NCI-H1417 (cell line): ENCODE measurements at places on chromosomes 11 and 22.
A peak's percentile ranks its signal among the peaks of the same experiment; 100 is the strongest.

GRCh38 chr22:29635734-29636357 lies 32.4 kb downstream of the NF2 start:
- DNase-seq, result peak; percentile 14

- DNase-seq, result no peak
Measured at GRCh38 chr11:61497876-61498275, 10.7 kb upstream of the LRRC10B start.

DNA sequence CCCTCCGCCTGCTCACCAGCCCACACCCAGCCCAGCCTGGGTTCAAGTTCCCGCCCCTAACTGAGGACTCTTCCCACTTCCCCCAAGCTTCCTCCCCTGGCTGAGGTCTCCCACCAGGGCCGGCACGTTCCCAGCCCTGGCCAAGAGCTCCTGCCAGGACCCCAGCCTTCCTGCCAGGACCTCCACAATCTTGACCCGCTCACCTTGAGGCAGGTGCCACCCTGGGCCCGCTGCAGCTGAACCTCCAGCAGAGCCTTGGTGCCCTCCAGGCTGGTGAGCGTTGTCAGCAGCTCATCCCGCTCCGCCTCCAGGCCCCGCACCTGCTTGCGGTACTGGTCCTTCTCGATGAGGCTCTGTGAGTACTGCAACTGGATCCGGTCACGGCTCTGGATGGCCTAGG lies 13.2 kb downstream of the CARD10 start:
- DNase-seq, result peak; percentile 10

DNA sequence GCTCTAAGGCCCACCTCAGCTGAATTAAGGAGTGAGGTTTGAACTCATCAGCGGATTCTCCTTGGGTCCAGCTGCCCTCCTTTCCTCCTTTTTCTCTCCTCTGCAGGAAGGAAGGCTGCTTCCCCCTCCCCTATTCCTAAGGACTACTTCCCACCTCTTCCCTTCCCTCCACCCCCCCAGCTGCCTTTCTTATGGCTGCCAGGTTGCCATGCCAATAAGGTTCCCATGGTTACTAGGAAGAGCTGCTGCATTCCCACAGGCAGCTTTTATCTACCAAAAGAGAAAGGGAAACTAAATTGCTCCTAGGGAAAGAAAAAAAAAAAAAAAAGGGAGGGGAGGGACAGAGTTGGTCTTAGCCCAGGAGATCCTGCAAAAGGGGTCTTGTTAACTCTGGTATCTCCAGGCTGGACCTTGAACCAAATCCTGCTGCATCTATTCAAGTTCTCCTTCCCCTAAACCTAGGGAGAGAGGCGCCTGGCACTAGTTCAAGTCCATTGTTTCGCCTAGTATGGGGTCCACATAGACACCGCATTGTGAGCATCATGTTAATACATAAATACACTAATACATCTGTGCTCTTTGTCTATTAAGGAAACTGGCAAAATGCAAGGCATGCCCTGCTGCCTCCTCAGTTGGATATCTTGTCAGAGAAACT lies 21.2 kb upstream of the FEZ1 start:
- DNase-seq, result no peak

GRCh38 chr22:20024225-20024624 lies 3.3 kb downstream of the TANGO2 start:
- DNase-seq, result no peak

- no peak for DNase-seq
Measured at GRCh38 chr22:45804986-45805325, 133.3 kb downstream of the ATXN10 start.

GRCh38 chr11:33889821-33890378 lies 2.0 kb downstream of the LMO2 start:
- DNase-seq, result no peak

- DNase-seq, result no peak
Measured at GRCh38 chr11:70839851-70840250, 412.5 kb downstream of the SHANK2 start.

DNA sequence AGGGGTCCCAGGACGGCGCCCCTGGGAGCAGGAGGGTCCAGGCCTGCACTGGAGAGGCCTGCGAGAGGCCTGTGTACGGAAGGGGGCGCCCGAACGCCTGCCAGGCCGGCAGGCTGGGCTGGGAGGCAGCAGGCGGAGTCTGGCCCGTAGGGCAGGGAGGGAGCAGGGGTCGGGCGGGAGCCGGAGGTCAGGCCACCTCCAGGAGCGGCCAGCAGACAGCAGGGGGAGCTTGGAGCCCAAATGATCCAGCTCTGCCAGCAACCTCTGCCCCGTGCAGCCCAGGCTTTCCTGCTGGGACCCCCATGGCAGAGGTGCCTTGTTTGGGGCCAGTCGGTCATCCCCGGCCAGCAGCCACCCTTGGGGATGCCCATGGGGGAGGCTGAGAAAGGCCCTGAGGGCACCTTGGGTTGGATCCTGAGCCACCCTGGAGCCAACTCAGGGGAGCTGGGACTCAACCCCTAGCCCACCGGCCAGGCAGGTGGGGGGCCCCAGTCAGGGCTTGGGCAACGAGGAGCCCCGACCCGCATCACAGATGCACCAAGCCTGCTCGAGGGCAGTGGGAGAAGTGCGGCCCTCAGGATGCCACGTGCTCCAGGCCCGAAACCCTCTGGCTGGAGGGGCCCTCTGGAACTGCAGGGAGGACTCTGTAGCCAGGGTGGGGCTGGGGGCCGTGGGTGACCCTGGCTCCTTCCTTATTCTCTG lies 9.6 kb upstream of the SYT8 start:
- DNase-seq, result no peak

DNA sequence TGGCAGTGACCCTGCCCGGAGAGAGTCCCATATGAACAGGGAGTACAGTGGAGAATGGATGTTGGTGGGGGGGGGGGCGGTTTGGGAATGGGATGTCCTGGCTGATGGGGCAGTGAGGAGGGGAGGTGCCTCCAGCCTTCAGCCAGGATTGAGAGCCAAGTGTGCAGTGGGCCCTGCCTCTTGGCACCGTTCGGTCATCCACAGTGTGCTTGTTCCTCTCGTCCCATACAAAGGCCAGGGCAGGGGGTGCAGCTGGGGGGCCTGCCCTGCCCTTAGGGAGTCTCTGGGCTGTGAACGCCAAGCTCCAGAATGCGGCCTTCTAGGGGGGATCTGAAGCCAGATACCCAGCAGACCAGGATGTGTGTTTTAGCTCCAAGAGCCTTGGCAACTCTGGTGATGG lies 34.0 kb downstream of the KCNC1 start:
- DNase-seq, result no peak

DNA sequence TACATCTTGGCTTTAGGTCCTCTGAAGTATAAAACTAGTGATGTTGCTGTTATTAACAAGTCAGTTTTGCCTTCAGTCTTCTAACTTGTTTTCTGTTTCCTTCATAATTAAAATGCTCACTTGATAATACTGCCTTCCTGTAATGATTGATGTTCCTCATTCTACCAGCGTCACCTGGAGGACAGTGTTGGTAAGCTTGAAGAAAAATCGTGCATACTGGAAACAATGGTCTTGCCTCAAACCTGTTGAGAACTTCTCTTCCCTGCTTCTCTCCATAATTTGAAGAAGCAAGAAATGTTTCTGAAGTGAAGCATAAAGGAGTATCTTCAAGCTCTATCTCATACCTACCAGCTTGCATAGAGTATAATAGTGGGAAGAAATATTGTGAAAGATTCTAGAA lies 3.0 kb downstream of the YWHAH start:
- peak; percentile 15 for DNase-seq

DNA sequence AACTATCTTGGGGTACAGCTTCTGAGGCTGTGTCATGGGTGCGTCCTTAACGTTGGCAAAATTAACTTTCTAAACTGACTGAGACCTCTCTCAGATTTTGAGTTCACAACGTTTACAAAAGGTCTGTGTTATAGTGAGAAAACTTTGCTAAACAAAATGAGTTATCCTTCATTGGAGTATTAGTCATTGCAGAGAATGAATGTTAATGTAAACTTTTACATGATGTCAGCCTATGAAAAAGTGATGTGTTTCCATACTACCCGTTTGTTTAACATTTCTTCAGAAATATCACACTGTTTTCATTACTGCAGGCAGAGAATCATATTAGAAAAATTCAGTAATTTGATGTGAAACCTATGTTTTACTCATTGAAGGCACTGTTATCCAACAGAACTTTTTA lies 32.1 kb downstream of the HSD17B12 start:
- DNase-seq, result no peak

DNA sequence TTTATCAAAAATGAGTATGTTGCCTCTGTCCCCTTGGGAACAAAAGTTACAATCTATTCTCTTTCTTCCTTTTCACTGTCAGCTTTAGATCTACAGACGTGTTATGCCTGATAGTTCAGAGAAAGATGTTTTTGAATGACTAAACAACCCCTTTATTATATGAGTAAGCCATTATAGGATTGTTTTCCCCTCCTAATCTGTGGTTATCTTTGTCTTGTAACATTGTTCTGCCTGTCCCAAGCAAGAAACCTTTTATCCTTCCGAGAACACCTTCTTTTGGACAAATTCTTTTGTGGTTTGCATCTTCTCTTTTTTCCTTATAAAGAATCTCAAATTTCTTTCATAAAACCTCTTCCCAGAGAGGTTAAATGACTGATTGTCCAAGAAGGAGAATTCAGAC lies 208.4 kb downstream of the DDX10 start:
- DNase-seq, result no peak

DNA sequence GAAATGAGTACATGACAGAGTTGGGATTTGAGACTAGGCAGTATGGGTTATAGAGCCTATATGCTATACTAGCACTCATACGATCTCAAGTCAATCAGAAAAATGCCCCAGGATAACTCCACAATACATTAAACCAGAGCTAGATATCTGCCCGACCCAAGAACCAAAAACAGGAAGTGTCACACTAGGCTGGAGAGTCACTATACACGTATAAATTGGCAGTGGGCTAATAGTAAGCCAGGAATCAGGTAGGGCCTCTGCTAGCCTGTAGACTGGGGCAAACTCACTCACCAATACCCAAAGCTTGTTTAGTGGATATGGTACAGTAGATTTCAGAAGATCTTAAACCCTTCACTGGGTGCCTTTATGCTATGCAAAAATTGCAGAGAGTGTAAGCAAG lies 16.2 kb upstream of the EIF4G2 start:
- no peak for DNase-seq

DNA sequence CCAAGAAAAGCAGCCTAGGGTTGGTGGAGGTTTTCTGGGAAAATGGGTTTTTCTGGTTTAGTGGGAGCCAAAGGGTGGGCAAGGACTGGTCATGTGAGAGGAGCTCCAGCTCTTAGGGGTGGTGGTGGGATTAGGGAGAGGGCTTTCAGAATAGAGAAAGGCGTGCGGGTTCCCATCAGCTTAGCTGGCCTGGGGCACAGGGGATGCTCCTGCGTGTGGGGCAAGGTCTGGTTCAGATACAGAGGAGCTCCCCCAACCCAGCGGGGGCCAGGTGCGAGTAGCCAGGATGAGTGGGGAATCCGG lies 644 bp downstream of the TMEM134 start:
- DNase-seq, result no peak

- no peak for DNase-seq
Measured at GRCh38 chr11:15091625-15092024, 18.2 kb downstream of the CALCB start.

DNA sequence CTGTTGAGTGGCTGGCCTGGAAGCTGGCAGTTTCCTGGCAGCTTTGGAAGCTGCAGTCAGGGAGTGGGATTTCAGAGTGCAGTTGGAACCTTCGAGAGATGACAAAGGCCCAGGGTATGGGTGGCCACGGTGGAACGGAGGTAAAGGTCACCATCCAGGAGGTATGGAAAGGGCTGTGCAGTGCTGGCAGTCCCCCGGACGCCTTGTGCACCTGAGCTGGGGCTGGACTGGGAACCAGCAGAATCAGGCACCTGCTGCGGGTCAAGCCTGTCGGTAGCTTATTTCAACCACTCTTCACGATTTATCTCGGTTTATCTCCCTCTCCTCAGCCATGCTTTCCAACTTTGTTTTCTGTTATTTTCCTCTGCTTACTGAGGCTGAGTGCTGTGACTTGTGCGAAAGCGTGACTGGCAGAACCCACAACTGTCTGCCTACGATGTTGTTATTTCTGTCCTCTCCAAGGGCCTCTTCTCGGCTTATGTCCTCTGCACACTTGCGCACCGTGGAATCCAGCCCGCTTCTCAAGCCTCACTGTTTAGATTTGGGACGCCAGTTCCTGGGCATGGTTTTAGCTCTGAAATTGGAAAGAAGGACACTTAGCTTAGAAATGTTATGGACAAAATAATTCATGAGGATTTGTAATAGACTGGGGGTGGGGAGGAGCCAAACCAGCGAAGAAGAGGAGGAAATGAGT lies 24.0 kb upstream of the ATXN10 start:
- no peak for DNase-seq

DNA sequence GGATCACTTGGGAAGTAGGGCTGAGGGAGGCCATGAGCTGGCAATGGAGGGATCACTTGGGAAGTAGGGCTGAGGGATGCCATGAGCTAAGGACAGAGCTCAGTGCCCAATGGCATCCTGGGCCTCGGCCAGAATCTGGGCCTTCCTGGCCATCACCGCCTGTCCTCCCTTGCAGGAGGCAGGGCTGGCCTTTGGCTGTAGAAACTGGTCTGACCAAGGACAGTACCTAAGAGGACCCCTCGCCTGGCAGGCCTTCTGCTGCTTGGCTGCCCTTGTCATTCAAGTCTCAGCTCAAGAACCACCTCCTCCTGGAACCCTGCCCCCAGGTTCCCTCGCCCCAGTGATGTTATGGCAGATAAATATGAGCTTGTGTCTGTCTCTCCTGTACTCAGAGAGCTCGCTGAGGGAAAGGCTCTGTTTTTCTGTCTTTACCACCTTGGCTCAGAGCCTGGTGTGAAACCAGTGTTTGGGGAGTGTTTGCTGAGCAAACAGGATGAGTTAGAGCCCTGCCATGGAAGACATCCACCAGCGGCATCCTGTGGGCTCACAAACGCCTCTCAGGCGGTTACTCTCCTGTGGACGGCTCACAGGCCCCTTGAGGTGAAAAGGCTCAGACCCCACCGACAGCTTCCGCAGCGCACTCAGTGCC lies 19.3 kb upstream of the RASL10A start:
- no peak for DNase-seq

GRCh38 chr22:49334976-49335375 lies 492.7 kb downstream of the BRD1 start:
- DNase-seq, result no peak

DNA sequence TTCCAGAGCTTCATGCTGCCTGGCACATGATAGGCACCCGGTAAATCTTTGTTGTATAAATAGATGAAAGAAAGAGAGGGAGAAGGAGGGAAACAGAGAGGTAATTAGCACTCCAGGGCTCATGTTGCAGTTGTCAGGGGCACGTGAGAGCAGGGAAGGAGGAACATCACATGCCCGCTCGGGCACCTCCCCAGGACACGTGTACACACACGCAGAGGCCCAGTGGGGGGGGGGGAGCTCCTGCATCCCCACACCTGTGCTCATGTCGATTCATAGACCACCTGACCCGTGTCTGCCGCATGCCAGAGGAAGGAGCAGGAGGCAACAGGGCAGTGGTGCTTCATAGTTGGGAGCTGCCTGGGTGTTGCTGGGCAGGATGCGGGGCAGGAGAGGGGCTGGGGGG lies 37.1 kb upstream of the NNMT start:
- no peak for DNase-seq

GRCh38 chr11:96338910-96339705 lies 3.9 kb downstream of the MAML2 start:
- DNase-seq, result no peak

DNA sequence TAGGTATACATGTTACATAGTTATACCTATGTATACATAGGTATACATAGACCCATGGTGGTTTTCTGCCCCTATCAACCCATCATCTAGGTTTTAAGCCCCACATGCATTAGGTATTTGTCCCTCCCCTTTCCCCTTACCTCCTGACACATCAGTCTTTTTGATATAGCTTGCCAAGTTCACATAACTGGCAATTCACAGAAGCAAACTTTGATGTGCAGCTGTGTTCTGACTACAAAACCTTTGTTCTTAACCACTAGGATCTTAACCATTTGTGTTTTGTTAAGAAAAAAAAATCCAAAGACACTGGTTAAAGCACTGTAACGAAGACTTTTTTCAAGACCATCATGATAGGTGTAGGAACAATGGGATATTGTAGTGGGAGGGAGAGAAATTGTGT lies 42.9 kb upstream of the SLC5A1 start:
- DNase-seq, result no peak
